Activated CD8-positive, alpha-beta memory T cell treated with anti-CD3 and anti-CD28 coated beads, Interleukin-2, amount 50 U/mL, for 4 hours (primary cell): ENCODE measurements at places on chromosomes 11 and 22.

DNA sequence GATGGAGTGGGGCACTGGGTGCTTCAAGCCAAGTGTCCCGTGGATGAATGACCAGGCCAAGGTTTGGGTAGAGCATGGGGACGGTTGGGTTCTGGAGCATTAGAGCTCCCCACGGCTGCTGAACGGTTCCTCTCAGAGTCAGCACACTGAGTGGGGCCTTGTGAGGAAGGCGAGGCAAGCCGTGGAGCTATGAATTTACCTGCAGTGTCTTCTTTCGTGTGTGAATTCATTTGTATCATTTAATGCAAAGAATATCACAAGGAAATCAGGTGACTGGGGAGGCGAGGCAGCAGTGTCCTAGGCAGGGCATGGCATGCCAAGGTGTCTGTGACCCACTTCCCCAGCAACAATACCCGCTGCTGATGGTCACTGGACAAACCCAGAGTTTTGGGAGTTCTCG is 343.5 kb upstream of the B3GAT1 start:
- DNase-seq: no peak

- no peak for DNase-seq
Measured at GRCh38 chr22:32605576-32605975, 131.0 kb downstream of the FBXO7 start.

- DNase-seq: no peak
Measured at GRCh38 chr11:43789700-43790443, 90.8 kb upstream of the ALKBH3 start.

DNA sequence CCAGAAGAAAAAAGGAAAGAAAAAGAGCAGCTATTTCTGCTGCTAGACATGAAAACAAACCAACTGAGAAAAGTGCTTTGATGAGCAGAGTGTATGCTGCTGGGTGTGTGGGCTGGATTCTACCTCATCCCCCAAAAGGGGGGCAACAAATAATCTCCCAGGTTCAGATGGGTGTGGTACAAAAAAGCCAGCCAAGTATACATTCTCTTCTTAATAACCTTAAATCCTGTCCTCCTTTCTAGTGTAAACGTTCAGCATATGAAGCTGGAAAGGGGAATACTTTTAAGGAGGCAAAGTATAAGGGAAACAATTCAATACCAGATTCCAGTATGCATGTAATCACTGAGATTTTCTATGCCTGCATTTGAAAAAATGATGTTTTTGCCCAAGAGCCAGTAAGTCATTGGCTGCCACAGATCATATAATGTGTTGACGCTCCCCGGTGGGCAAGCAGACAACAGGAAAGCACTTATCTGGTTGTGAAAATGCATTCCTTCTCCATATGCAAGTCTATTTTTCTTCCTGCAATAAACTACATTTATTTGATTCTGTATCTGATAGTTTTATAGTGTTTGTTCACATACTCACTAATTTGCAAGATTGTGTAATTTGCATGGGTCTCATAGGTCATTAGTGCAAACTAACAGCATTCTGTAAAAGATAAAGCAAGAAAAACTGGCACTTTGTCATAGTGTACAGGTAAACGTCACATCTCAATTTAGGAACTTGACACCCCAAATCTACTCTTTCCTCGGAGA is 201.1 kb downstream of the CADM1 start:
- DNase-seq: no peak

- no peak for DNase-seq
Measured at GRCh38 chr22:22928666-22929380, 41.2 kb downstream of the IGLL5 start.
